ENCODE measurements at places on chromosomes 5 and 9.

- no peak for DNase-seq
These were observed 219.5 kb upstream of the RASA1 start for GRCh38 chr5:87048156-87048555.

DNA sequence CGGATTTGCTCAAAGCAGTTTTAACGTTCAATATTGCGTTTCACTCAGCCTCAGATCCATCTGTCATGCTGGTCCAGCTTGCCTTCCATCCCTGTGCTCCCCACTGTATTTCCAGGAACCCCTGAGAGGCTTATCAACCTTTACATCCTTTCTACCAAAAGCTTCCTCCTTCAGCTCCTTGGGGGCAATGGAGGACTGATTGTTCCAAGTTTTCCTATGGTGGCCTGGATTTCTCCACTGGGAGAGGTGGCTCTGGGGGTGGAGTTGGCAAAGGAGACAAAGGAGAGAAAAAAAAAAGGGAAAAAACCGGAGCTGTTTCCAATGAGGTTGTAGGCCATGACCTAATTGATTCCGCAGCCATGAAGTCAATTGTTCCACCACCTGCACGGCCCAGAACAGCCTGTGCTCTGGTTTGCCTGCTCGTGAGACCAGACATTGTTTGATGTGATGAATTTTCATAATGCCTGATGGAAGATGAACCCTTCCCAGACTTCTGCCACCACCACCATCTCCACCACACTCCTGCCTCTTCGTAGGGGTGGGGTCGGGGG lies 54.1 kb downstream of the ABLIM3 start:
- DNase-seq, result no peak

DNA sequence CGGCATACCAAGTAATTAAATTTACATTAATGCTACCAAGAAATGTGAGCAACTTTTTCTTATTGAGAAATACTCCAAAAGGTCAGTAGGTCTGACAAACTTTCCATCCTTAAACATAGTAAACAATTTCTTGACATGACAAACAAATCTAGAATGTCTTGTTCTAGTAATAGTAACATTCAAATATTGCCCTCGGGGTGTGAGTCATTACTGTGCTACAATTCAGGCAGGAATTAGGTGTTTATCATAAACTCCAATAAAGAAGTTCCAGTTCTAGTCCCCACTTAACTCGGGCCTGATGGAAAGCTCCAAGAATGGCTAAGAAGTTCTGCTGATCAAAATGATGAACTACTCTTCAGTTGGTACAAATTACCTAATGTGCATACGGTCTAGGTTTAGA lies 235.6 kb upstream of the TUSC1 start:
- no peak for DNase-seq

DNA sequence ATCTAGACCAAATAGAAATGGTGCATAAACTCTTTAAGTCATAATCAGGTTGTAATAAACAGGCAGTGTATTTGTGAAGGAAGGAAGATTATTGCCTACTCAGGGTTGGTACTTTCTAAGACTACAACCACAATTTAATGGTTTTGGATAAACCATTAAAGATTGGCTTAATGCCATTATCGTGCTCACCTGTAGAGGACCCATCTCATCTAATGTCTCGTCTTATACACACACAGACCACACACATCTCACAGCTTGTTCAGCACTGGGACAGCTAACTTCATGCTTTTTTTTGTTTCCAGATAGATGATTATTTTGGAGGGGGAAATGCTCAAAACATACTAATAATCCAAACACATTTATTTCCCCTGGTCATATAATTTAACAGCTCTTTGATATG lies 175.7 kb upstream of the SLC12A2 start:
- DNase-seq, result no peak

GRCh38 chr5:135072387-135073281 lies 38.6 kb upstream of the PITX1 start:
- no peak for DNase-seq

GRCh38 chr5:52468976-52469375 lies 318.7 kb upstream of the ITGA1 start:
- DNase-seq, result no peak

DNA sequence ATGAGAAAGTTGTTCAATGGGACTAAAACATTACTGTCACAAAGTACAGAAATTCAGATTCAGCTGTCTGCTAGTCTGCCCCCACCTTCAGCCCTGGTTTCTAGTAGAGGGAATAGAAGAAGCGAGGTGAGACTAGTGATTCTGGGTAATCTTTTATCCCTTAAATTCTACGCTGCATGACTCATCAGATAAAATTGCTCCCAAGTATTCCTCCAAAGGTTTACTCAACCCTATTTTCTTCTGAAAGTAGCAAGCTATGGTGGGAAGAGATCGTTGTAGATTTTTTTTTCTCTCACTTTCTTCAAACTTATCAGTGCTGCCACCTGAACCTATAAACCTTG lies 318.9 kb upstream of the RIOK2 start:
- no peak for DNase-seq

DNA sequence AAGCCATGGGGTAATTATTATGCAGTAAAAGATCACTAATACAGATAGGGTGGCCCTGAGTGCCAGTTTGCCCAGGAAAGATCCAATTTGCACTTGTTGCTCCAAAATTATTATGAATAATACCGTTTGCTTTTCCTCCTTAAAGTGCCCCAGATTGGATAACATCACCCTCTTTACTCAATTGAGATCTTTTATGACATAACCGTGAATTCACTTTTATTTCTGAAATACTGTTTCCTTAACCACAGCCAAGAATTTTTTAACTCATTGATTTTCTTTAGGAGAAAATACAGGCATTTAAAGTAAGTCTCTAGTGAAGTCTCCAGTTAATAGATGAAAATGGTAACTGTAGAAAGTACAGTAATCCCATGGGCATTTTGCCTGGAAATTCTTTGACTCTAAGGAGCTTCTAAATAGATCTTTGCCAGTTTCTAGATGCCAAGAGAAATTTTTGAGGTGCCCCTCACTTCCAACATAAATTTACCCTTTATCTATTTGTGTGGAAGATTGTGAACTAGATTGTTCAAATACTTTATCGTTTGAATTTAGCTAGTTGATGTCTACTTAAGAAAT lies 99.2 kb downstream of the UHRF2 start:
- no peak for DNase-seq

DNA sequence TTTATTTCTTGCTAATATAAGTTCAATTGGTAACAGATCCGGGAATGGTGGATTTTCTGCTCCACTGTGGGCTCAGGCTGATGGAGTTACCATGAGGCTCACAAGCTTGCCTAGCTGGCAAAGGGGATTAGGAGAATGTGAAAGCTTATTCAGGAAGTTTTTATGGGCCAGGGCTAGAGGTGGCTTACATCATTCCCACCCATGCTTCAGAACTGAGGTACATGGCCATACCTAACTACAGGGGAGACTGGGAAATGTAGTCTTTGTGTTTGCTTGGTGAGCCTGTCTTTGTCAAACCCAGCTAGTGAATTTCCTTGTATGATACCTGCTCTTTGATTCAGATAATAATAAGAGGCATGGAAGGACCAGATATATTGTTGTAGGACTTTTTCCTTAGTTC lies 105.9 kb upstream of the DHFR start:
- DNase-seq, result no peak

DNA sequence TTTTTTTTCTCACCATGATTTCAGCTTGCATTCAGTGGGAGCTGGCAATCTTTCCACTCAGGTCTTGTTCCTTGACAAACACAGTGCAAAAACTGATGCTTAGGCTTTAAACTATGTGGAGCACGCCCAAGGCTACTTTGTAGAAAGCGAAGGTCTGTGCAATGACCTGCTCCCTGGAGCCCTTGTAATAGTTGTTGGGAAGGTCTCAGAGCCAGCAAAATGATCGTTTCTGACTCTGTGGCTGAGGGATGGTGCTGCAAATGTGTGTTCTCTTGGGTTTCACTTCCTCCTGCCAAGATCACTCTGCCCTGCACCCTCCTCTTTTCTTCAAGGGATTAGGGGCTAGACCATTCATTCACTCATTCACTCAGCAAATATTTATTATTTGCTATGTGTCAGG lies 249.7 kb upstream of the MAP3K1 start:
- DNase-seq, result no peak

GRCh38 chr5:143131972-143132371 lies 271.5 kb downstream of the NR3C1 start:
- no peak for DNase-seq

- DNase-seq, result no peak
These were observed 565.6 kb downstream of the PRR16 start for GRCh38 chr5:121029536-121030245.

- no peak for DNase-seq
These were observed 51.7 kb upstream of the VPS13A start for GRCh38 chr9:77125665-77126064.

GRCh38 chr5:56520986-56521730 lies 288.0 kb upstream of the ANKRD55 start:
- no peak for DNase-seq

GRCh38 chr9:70402213-70402612 lies 12.2 kb downstream of the KLF9 start:
- DNase-seq, result no peak

DNA sequence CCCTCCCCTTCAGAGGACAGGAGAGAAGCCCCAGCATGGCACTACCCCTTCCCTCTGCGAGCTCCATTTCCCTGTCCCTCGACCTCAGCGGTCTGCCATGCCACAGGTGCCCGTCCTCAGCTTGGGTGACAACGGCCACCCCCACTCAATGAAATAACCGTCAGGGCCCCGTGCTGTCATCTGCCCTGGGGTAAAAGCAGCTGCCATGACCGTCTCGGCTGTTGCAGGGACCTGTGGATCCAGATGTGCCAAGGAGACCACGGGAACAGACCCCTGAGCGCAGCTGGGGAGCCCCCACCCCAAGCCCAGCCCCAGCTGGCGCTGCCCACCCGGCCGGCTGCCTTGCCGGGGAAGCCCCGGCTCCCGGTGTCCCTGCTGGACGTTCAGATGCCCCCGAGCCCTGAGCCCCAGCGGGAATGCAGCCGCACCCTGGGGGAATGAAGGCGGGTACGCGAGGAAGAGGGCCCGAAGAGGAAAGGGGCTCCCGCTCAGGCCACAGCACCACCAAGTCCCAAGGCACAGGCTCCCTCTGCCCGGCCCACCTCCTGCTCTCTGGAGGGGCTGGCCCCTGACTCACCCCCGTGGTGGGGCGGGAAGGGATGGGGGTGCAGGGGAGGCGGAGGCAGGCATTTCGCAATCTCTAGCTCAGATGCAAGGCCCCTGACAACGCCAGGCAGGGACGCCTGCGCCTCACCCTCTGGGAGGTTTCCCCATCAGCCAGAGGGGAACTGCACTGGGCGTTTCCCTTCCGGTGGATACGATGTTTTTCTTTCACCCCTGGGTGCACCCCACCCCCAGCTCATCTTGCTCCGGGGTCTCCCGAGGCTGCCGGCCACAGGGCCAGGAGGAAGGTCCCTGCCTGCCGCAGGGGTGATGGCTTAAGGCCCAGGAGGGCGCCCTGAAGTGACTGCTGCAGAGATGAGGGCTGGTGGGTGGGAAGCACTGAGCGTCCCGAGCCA lies 49.2 kb downstream of the NACC2 start:
- no peak for DNase-seq

GRCh38 chr5:151196556-151197290 lies 27.2 kb downstream of the CCDC69 start:
- DNase-seq, result no peak

GRCh38 chr9:109272745-109273144 lies 48.1 kb downstream of the EPB41L4B start:
- no peak for DNase-seq

DNA sequence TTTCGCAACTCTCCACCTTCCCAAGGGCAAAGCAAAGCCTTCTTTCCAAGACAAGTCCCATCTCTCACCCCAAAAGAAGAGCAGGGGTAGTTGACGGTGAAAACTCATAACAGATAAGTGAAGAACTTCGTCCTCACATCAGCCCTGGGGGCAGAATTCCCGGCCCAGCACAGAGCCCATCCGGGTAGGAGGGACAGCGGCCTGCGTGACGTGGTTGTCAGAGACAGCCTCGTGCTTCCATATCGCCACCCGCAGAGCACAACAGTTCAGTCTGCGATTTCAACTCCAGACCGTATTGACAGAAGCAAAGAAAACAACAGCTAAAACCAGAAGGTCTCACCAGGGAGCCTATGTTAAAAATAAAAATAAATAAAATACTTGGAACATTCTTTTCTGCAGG lies 273.2 kb downstream of the SYK start:
- DNase-seq, result no peak

DNA sequence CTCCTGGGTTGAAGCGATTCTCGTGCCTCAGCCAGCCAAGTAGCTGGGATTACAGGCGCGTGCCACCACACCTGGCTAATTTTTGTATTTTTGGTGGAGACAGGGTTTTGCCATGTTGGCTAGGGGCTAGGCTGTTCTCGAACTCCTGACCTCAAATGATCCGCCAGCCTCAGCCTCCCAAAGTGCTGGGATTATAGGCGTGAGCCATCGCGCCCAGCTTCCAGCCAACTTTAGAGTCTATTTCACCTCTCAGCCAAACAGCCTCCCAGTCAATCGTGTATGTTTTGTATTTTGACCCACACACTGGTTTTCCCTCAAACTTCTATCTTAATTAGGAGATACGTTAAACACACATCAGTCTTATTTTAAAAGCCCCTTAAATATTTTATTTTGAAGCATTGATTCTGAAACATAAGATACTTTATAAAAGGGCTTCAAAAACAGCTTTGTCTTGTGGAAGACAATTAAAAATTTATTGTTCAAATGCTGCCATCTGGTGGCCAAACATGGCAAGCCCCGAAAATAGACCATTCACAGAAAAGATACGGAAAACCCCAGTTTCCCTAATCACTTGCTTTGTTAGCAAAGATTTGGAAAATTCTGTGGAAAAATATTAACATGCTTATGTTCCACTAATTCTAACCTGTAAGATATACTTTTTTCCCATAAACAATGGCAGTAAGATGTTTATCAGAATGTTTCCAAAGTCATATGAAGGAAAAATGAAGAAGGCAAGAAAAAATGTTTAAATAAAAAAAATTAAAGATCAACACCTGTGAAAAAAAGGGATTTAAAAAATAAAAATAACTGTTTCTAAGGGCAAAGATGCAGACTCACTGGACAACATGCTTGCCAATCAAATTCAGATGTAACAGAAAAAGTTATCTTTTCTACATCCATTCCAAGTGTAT lies 33.1 kb downstream of the APTX start:
- DNase-seq, result no peak

DNA sequence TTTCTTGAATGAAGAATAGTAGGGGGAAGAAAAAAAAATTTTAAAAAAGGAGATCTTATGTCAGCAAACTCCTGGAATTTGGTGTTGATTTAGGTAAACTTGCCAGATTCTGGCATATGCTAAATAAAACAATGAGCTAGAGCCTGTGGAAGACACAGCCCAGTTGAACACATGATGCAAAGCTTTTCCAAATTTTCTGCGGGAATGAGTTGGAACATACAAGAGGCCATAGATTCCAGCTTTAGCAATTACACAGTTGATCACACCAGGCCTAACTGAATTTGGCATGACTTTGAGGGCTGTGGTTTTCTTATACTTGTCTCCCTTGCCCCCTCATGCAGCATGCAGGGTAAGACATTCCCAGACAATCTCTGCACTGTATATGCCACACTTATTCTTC lies 297.0 kb downstream of the SH3GL2 start:
- DNase-seq, result no peak

DNA sequence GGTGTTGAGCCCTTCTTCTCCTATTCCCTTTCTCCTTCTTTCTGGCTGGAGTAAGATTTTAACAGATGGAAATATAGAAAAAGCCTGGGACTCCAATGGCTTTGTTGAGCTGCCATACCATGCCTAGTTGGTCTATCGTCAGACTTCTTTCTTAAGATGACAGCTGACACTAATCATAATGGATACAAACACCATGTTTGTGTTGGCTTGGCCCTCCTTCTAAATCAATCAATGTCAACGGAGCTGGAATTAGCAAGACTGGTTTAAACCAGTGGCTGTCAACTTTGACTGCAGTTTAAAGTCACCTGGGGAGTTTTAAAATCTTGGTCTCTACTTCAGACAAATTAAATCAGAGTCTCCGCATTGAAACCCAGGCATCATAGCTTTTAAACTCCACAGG lies 264.5 kb upstream of the PRR16 start:
- DNase-seq, result no peak

Data from NCI-H2081 treated with DMSO at 0.1 percent for 48 hours (cell line).